ENCODE measurements at places on chromosomes 12 and 14. TPM values are rescaled to one million over a fixed set of nuclear protein-coding genes. Genes with fewer than 3 reads are reported as not detected.

SALL2 gene
- total RNA-seq = 6.3 TPM

TCL1A gene
- not detected for total RNA-seq

RPS6KL1 gene
- 6.0 TPM for total RNA-seq

CCDC88C gene
- total RNA-seq = 82.8 TPM

NRXN3 gene
- total RNA-seq = not detected

- no peaks in the 10 kb centered on the region for H3K36me3 ChIP-seq
- no peaks in the 10 kb centered on the region for H3K27me3 ChIP-seq
- no peak overlapping the region for H3K4me3 ChIP-seq
Observed at GRCh38 chr14:44404036-44404435, 103.0 kb downstream of the FSCB start.

DNA sequence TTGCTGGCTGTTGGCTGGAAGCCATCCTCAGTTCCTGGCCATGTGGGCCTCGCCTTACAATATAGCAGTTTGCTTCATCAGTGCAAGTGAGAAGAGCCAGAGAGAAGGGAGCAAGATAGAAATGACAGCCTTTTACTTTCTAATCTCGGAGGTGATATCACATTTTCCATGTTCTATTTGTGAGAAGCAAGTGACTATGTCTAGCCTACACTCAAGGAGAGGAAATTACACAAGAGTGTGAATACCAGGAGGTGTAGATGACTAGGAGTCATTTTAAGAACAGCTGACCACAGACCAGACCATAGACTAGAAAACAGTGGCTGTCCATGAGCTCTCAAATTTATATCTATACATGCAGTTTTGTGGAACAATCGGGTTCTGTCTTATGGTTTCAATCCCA lies 163.0 kb upstream of the NRXN3 start:
- H3K4me3 ChIP-seq = no peak overlapping the region
- H3K27me3 ChIP-seq = peaks cover 13% of the 10 kb centered on the region
- peaks cover 1% of the 10 kb centered on the region for H3K36me3 ChIP-seq
- H3K27ac ChIP-seq = no peak overlapping the region
- peak; percentile 18 for DNase-seq
- H3K4me1 ChIP-seq = no peaks in the 10 kb centered on the region

GRCh38 chr12:58950739-58951100 lies 30.4 kb upstream of the LRIG3 start:
- H3K36me3 ChIP-seq = no peaks in the 10 kb centered on the region
- no peak for DNase-seq
- no peak overlapping the region for H3K27ac ChIP-seq
- H3K27me3 ChIP-seq = no peaks in the 10 kb centered on the region
- no peak overlapping the region for H3K4me3 ChIP-seq
- H3K4me1 ChIP-seq = no peaks in the 10 kb centered on the region

- peaks cover 21% of the 10 kb centered on the region for H3K27me3 ChIP-seq
- no peaks in the 10 kb centered on the region for H3K4me1 ChIP-seq
- DNase-seq = no peak
- H3K27ac ChIP-seq = no peak overlapping the region
- no peaks in the 10 kb centered on the region for H3K36me3 ChIP-seq
- no peak overlapping the region for H3K4me3 ChIP-seq
Observed at GRCh38 chr12:109611223-109611622, 37.6 kb downstream of the MVK start.

GRCh38 chr14:22735096-22735495 lies 31.4 kb upstream of the OXA1L start:
- H3K27ac ChIP-seq = no peak overlapping the region
- H3K4me1 ChIP-seq = peaks cover 12% of the 10 kb centered on the region
- no peak for DNase-seq
- no peak overlapping the region for H3K4me3 ChIP-seq
- peaks cover 4% of the 10 kb centered on the region for H3K27me3 ChIP-seq

GRCh38 chr12:24012528-24012927 lies 63.1 kb upstream of the SOX5 start:
- H3K4me1 ChIP-seq = no peaks in the 10 kb centered on the region
- no peaks in the 10 kb centered on the region for H3K36me3 ChIP-seq
- H3K27me3 ChIP-seq = no peaks in the 10 kb centered on the region
- no peak for DNase-seq
- H3K27ac ChIP-seq = no peak overlapping the region

GRCh38 chr12:59859171-59859510 lies 263.3 kb downstream of the SLC16A7 start:
- peaks cover 5% of the 10 kb centered on the region for H3K27me3 ChIP-seq
- H3K4me3 ChIP-seq = no peak overlapping the region
- no peak overlapping the region for H3K27ac ChIP-seq
- no peaks in the 10 kb centered on the region for H3K36me3 ChIP-seq

Data from activated CD4-positive, alpha-beta T cell treated with anti-CD3 and anti-CD28 coated beads for 36 hours (primary cell).